ENCODE measurements at places on chromosomes 4 and X.

DNA sequence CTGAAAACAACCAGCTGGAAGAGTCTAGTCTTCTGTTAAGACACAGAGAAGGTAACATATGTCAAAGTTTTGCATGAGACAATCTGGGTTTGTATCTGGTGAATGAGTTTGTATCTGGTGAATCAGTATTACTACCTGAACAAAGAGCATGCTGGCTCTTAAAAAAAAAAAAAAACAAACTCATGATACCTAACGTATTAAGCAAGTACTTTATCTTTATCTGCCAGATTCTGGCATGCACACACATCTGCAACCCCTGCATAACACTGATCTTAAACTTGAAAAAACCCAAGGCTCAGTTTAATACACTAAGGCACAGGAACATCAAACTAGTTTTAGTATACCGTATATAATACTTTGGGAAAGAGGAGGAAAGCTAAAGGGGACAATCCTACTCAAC lies 5.8 kb downstream of the YTHDC1 start:
- DNase-seq: no peak

- no peak for DNase-seq
Observed at GRCh38 chr4:91577864-91578263, 725.9 kb upstream of the GRID2 start.

DNA sequence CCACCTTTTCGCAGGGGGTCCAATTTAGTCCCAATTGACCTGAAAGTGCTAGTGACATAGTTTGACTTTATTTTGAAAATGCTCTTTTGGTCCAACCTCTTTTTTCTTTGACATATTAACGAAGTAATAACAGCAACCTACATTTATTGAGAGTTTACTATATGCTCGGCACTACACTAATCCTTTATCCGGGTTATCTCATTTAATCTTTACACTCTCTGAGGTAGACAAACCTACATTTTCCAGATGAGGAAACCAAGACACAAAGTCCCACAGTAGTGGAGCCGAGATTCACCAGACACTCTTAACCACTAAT lies 307 bp upstream of the ATRX start:
- DNase-seq: no peak

DNA sequence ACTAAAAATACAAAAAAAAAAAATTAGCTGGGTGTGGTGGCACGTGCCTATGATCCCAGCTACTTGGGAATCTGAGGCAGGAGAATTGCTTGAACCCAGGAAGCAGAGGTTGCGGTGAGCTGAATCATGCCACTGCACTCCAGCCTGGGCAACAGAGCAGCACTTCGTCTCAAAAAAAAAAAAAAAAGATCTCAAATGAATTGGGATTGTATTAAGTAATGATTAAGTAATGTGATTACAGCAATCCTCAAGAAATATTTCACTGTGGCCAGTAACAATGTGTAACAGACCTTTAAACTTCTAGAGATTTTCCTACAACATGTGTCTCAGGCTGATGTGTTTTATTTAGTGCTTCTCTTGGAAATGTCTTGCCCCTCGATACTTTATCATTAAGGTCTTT lies 46.8 kb downstream of the PKD2 start:
- DNase-seq: no peak

DNA sequence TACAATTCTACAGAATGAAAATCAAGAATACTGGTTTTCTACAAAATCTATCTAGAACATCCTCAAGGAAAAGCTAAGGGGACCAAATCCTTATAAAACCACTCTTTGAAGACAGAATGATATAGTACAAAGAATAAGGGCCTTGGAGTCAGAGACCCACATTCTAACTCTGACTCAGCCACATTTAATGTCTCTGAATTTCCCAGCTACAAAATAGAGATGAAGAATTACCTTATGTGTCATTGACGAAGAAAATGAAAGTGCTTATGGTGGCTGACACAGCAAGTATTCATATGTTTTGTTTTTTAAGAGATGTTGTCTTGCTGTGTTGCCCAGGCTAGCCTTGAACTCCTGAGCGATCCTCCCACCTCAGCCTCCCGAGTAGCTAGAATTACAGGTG lies 35.9 kb upstream of the CXorf38 start:
- DNase-seq: no peak

- DNase-seq: no peak
Observed at GRCh38 chrX:56089376-56089775, 142.8 kb upstream of the KLF8 start.

DNA sequence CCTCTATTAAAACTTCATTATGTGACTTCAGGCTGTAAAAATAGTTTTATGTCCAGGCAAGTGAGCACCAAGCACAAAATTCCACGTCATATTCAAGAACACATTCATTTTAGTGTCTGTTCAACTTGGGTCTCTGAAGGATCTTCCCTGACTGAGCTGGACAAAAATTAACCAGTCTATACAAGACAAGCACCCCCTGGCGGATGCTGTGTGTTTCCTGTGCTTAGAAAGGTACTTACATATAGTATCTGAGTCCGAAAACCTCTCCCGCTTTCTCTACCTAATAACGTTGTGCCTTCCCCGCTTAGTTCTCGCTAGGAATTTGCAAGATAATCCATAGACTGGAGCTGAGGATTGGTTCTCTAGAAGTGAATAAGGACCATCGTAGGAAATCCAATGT lies 2214.5 kb upstream of the TENM3 start:
- no peak for DNase-seq

GRCh38 chrX:79573760-79574159 lies 206.6 kb upstream of the ITM2A start:
- no peak for DNase-seq

DNA sequence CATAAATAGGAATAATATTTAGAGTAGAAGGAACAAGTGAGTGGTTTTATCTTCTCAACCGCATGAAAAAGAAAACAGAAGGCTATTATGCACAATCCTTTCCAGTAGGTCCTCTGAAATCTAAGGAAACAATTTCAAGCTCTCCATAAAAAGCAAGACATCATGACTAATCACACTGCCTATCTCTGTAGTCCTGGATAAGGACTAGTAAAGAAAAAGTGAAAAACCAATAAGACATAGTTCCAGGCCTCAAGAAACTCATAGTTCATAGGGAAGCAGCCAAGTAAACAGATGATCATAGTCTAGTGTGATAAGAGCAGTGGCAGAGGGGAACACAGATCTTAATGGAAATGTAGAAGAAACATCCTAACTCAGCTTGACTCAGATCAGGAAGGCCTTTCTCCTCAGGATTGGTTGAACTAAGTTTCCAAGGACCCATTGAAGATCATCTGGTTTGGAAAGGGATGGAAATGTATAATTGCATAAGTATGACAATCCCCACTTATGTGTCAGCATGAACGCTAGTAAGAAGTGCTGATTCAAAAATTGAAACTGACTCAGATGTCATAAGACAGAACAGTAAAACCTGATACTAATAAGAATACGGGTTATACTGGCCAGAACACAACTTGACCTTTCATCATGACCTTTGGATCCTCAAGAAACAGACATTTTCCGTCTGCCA lies 155.3 kb downstream of the GRIA3 start:
- DNase-seq: no peak

- DNase-seq: no peak
Observed at GRCh38 chr4:48815483-48815882, 15.4 kb upstream of the OCIAD1 start.

- DNase-seq: no peak
Observed at GRCh38 chrX:9515489-9515888, 50.6 kb downstream of the TBL1X start.

DNA sequence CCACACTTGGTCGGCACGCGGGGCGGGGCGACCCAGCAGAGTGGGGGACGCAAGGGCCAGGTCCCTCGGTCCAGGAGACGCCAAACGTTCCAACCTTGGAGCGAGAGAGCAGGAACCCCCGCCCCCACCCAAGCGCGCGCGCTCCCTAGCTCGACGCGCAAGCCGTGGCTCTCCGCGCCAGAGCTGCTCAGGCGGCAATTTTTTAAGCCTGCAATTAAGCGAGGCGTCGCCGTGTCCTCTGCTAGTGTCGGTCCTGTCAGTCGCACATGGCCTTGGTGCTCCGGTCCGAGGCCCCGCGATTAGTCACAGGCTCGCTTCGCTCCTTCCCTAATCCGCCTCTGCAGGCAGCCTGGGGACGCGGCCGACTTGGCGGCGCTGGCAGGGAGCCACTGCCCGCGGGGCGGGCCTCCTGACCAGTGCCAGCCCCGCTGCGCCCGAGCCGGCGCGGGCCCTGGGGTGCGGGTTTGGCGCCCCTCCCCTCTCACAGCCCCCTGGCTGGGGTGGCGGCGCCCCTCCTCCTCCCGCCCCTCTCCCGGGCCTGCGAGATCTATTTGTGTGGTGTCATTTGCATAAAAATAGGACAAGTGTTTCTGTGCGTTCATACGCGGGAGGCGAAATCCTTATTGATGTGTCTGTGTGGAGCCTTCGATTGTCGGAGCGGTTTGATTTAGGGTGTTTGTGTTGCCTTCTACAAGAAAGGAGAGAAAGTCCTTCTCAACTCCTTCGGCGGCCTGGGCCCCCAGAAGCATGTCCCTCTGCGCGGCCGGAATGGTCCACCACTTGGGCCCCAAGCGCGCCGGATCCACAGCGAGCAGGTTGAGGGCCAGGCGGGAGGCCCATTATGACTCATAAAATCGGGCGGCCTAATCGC lies 9.8 kb upstream of the BCOR start:
- DNase-seq: no peak

DNA sequence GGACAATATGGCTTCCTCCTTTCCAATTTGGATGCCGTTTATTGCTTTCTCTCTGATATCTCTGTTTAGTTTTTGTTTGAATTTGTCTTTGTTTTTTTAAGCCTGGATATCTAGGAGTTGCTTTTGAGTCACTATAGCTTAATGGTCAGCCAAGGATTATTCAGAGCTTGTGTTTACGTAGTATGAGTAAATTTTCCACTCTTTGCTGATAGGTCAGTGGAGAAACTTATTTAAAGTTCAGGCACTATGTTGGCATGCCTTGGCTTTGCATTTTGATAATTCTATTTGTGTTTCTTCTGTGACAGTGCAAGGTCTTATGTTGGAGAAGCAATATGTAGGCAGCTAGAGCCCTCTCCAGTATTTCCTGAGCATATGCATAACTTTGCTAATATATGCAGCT lies 315.2 kb downstream of the GRID2 start:
- DNase-seq: no peak

GRCh38 chrX:150313514-150313913 lies 49.6 kb upstream of the MAMLD1 start:
- no peak for DNase-seq

DNA sequence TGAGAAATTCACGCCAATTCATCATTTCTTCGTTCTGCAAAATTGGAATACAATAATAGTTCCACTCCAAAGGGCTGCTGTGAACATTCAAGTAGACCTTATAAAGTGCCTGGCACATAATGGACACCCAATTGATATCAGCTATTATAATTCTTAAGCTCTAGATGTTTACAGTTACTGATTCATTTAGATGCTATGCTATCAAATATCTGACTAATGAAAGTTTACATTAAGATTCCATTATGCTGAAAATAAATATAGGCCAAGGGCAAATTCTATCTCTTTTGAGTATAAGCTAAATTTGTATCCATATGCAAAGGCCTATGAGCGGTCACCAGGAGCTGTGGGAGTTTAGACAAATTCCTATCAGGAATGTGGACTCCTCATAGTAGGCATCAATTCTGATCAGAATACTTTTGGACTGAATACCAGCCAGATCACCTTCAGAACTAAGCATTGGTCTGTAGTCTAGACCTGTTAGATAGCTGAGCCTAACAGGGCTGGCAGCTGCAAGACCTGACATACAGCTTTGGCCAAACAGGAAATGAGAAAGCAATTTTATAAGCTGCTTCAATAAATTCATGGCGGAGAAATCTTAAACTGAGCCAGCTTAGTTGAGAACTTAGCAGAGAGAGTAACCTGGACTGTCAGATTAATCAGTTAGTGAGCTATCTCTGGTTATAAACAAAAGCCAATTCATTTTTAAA lies 384.3 kb upstream of the ACTRT1 start:
- no peak for DNase-seq

DNA sequence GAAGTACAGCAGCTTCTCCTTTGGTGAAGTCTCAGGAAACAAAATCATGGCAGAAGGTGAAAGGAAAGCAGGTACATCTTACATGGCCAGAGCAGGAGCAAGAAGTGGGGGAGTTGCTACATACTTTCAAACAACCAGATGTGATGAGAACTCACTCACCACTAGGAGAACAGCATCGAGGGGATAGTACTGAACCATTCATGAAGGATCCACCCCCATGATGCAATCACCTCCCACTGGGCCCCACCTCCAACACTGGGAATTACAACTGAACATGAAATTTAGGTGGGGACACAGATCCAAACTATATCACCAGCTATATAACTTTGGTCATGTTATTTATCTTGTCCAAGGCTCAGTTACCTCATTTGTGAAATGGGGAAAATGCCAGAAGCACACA lies 159.4 kb downstream of the OPHN1 start:
- DNase-seq: no peak

- no peak for DNase-seq
Observed at GRCh38 chr4:7058792-7059191, 9.1 kb downstream of the GRPEL1 start.

DNA sequence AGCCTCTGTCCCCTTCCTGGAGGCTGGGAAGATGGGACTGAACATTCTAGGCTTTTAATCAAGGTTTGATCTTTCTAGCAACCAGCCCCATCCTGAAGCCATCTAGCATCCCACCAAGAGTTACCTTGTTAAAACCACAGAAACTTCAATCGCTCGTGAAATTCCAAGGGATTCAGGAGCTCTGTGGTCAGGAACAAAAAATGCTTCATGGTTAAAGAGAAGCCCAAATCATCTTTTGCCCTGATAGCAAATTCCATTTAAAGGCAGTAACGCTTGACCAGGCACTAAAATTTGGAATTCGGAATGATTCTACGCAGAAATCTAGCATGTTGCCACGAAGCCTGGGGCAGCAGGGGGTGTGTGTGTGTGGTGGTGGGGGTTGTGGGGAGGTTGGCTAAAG lies 47.8 kb downstream of the CASP6 start:
- DNase-seq: no peak

DNA sequence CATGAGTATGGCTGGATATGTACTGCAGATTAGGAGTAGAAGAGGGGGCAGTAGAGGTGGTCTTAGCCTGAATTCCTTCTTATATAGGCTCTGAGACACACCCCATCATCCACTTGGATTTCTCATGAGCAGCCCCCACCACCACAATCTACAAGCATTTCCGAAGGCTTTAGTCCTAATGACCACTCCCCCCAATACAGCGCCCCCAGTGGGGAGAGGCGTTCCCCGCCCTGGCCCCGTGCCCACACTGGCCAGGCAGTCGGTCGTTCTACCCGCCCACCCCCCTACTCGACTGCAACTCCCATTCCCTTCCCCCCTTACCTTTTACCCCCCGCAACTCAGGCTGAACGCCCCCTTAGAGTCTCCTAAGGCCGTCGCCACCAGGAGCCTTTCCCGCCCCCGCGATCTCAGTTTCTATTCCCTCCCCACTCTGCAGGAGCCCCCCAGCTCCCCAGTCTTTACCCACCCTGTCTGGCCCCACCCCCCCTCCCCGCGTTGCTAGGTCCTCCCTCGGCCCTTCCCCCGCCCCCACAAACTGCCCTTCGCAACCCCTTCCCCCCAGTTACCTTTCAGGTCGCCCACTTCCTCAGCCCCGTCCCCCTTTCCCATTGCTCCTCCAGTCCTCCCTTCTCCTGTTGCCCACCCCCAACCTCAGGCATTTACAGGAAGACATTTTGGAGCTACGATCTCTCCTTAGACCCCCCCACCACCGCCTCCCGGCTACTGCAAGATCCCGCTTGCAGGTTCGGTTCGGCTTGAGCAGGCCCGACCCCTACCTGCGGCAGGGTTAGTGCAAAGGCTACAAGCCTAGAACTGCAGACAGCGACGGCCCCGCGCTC lies 468 bp downstream of the ZMYM3 start:
- no peak for DNase-seq

GRCh38 chr4:30756553-30756952 lies 36.4 kb downstream of the PCDH7 start:
- no peak for DNase-seq

- DNase-seq: no peak
Observed at GRCh38 chrX:32842053-32842452, 369.3 kb downstream of the DMD start.
